ENCODE measurements at places on chromosomes 16 and 17. TPM values are rescaled to one million over a fixed set of nuclear protein-coding genes. Genes with fewer than 3 reads are reported as not detected.

GRCh38 chr17:15886804-15887203, 58.1 kb upstream of the ADORA2B start:
- no peaks in the 10 kb centered on the region for H3K36me3 ChIP-seq
- no peak overlapping the region for H3K27ac ChIP-seq
- no peak for DNase-seq
- H3K4me1 ChIP-seq: peaks cover 34% of the 10 kb centered on the region

DNA sequence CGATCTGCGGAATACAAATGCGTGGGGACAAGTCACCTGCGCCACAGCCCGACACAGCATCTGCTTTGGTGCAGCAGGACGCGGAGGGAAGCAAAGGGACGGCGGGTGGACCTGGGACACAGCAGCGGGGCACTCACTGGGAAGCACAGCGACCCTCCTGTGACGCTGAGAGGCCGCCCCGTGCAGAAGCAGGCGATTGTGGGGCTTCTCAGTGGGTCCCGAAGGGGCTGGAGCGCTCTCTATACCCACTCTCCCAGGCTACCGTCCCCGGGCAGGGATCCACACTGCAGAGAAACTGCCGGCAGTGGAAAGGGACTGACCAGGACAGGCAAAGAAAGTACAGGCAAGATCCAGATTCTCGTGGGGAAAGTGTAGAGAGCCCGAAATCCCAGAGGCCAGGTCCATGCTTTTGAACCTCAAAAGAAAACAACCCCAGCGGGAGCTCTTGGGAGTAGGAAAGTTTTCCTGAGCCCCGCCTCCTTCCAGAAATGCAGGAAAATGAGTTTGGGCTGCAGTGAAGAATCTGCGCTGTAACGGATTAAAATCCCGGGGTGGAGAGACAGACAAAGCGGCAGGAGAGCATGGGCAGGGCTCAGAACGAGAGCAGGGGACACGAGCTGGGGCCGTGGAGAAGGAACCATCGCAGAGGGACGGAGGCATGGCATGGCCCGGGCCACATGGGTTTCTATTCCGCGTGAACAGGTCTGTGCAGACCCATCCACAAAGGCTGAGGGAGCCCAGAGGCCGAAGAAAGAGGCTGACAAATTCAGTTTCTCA, 12.7 kb downstream of the COX4I1 start:
- H3K27me3 ChIP-seq: peaks cover 32% of the 10 kb centered on the region
- no peak overlapping the region for H3K27ac ChIP-seq
- H3K4me1 ChIP-seq: no peaks in the 10 kb centered on the region
- H3K36me3 ChIP-seq: no peaks in the 10 kb centered on the region
- DNase-seq: peak; percentile 69

The IKZF3 gene
- total RNA-seq: not detected

- no peak for DNase-seq
- H3K4me3 ChIP-seq: no peak overlapping the region
- no peaks in the 10 kb centered on the region for H3K27me3 ChIP-seq
- peaks cover 45% of the 10 kb centered on the region for H3K36me3 ChIP-seq
- H3K27ac ChIP-seq: no peak overlapping the region
These were observed 43.7 kb downstream of the CA4 start for GRCh38 chr17:60193482-60193881.

The RGS11 gene
- total RNA-seq: 20.3 TPM

GRCh38 chr16:30000735-30001631, 4.9 kb downstream of the INO80E start:
- H3K36me3 ChIP-seq: peaks cover 3% of the 10 kb centered on the region
- DNase-seq: peak; percentile 90
- no peaks in the 10 kb centered on the region for H3K27me3 ChIP-seq
- H3K27ac ChIP-seq: no peak overlapping the region

DNA sequence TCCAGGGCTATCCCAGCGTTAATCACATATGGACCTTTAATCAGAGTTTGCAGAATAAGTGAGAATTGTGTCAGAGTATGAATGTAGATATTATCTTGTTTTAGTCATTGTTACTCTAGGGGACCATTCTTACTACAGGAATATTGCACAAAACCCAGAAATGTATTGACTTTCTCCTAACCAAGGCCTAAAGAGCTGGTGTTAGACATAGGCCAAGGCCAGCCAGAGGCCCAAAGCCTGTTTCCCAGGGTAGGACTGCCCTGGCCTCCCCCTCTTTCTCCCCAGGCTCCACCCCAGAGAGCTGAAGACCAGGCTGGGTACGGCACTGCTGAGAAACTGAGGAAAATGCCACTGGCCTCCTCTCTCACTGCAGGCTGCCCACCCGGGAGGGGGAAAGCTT, 41.9 kb upstream of the MEOX1 start:
- peaks cover 2% of the 10 kb centered on the region for H3K27me3 ChIP-seq
- no peak overlapping the region for H3K4me3 ChIP-seq
- no peak for DNase-seq
- H3K36me3 ChIP-seq: no peaks in the 10 kb centered on the region

DNA sequence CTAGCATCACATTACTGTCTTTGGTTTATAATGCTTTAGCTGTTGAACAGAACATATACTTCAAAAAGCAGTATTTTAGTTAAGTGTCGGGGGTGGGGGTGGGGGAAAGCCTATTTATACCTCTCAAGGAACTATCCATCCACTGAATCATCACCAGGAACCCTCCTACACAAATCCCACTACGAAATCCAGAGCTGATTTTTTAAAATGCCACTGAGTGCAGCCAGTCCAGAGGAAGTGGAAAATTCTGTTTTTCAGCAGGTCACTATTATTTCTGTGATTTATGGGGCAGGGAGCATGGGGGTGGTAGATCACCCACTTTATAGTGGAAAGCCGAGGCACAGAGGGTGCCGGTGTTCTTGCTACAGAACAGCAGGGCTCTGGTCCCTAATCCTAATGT, 284.1 kb downstream of the SOX9 start:
- DNase-seq: no peak
- peaks cover 7% of the 10 kb centered on the region for H3K36me3 ChIP-seq
- peak overlapping the region; percentile 29 for H3K27ac ChIP-seq
- H3K4me3 ChIP-seq: no peak overlapping the region
- H3K27me3 ChIP-seq: no peaks in the 10 kb centered on the region

The MT1X gene
- 44.7 TPM for total RNA-seq

DNA sequence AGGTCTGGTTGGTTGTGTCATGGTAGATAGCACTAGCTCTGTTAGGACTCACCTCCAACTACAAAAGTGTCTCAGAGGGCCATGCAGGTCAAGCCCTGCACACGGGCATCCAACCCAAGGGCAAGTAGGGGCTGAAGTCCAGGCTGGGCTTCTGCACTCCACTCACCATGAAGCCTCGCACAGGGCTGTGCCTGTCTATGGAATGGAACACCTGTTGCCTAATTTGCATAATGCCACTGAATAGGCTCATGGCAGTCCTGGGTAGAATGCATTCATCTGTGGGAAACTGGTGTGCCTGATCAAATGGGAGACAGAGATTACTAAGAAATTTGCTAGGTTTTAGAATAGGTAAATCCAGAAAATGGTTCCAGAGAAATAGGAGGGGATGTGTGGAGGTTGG, 8.0 kb upstream of the AKAP1 start:
- H3K27me3 ChIP-seq: peaks cover 2% of the 10 kb centered on the region
- H3K4me1 ChIP-seq: peaks cover 5% of the 10 kb centered on the region
- no peak for DNase-seq
- H3K36me3 ChIP-seq: no peaks in the 10 kb centered on the region
- H3K4me3 ChIP-seq: no peak overlapping the region

DNA sequence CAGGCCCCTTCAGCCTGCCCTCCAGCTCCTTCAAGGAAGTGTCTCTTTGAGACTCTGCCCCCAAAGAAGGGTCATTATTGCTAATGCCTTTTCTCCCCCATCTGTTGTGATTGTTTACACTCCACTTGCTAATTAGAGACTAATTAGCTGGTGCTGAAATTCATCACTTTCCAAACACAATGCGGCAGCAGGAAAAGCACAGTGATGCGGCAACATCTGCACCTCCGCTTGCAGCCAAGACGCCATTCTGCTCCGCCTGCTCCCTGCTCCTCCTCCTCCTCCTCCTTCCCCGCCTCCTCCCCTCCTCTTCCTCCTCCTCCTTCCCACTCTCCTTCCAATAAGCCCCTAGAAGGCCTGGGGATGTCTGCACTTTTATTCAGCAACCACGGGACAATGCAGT, 110.5 kb downstream of the SDK2 start:
- H3K27ac ChIP-seq: no peak overlapping the region
- no peaks in the 10 kb centered on the region for H3K27me3 ChIP-seq
- no peaks in the 10 kb centered on the region for H3K36me3 ChIP-seq
- no peak overlapping the region for H3K4me3 ChIP-seq
- peaks cover 31% of the 10 kb centered on the region for H3K4me1 ChIP-seq
- no peak for DNase-seq

DNA sequence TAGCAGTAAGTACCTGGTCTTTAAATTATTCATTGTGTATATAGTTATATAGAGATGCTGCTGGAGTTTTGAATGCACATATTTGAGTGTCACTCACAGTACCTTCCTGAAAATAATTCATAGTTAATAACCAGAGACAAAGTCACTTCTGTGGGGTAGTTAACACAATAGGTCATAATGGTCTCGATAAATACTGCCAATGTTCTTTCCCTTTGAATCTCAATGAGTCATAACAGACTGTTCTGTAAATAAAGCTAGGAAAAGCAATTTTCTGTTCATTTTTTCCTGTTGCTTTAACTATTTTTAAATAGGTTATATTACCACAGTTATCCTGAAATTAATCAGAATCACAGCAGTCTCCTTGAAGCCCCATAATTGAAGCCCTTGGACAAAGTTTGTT, 87.2 kb downstream of the MAP2K4 start:
- peaks cover 26% of the 10 kb centered on the region for H3K4me1 ChIP-seq
- H3K27ac ChIP-seq: no peak overlapping the region
- no peak overlapping the region for H3K4me3 ChIP-seq
- peaks cover 9% of the 10 kb centered on the region for H3K36me3 ChIP-seq
- DNase-seq: no peak

The PRSS8 gene
- not detected for total RNA-seq

- peaks cover 12% of the 10 kb centered on the region for H3K27me3 ChIP-seq
- DNase-seq: no peak
- H3K27ac ChIP-seq: no peak overlapping the region
- no peak overlapping the region for H3K4me3 ChIP-seq
- peaks cover 9% of the 10 kb centered on the region for H3K4me1 ChIP-seq
- no peaks in the 10 kb centered on the region for H3K36me3 ChIP-seq
These were observed 4.6 kb upstream of the MPP2 start for GRCh38 chr17:43911904-43912303.

DNA sequence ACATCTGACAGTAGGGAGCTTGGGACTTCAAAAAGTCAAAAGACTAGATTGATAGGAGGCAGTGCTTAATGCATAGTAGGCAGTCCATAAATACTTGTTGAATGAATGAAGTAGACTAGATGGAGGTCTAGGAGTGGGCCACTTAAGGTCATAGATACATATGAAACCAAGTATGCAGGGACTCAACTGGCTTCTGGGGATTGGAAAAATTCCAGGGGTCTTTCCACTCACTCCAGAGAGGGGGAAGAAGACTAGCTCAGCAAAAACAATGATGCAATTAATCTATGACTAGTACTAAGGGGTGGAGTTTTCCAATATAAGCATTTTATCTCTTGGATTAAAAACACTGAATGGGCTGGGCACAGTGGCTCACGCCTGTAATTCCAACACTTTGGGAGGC, 298.3 kb upstream of the XYLT1 start:
- H3K4me1 ChIP-seq: peaks cover 12% of the 10 kb centered on the region
- DNase-seq: no peak
- no peak overlapping the region for H3K27ac ChIP-seq
- no peak overlapping the region for H3K4me3 ChIP-seq
- H3K36me3 ChIP-seq: no peaks in the 10 kb centered on the region
- no peaks in the 10 kb centered on the region for H3K27me3 ChIP-seq

- DNase-seq: no peak
- H3K4me3 ChIP-seq: no peak overlapping the region
- H3K27me3 ChIP-seq: peaks cover 1% of the 10 kb centered on the region
- no peak overlapping the region for H3K27ac ChIP-seq
- no peaks in the 10 kb centered on the region for H3K4me1 ChIP-seq
These were observed 19.4 kb upstream of the SSTR5 start for GRCh38 chr16:1053121-1053521.

- DNase-seq: no peak
- H3K36me3 ChIP-seq: peaks cover 1% of the 10 kb centered on the region
- peaks cover 13% of the 10 kb centered on the region for H3K4me1 ChIP-seq
- H3K4me3 ChIP-seq: no peak overlapping the region
- H3K27ac ChIP-seq: no peak overlapping the region
These were observed 897 bp downstream of the OMG start for GRCh38 chr17:31296142-31296541.

DNA sequence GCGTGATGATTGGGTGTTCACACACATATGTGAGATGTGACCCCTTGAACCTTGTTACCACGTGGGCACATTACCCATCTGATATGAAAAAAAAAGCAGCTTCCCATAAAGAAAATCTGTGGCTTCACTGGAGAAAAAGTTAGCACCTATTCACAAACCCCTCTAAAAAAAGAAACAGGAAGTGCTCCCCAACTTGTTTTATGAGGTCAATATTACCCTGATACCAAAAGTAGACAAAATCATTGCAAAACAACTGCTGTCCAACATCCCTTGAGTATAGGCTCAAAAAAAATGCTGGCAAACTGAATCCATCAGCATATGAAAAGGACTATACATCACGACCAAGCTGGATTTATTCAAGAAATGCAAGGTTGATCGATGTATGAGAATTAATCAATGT, 99.7 kb upstream of the RBL2 start:
- H3K27ac ChIP-seq: no peak overlapping the region
- H3K4me1 ChIP-seq: peaks cover 22% of the 10 kb centered on the region
- peaks cover 2% of the 10 kb centered on the region for H3K27me3 ChIP-seq
- no peaks in the 10 kb centered on the region for H3K36me3 ChIP-seq
- H3K4me3 ChIP-seq: no peak overlapping the region

The ABCA9 gene
- 0.29 TPM for total RNA-seq

- H3K27me3 ChIP-seq: peaks cover 7% of the 10 kb centered on the region
- no peak overlapping the region for H3K27ac ChIP-seq
- no peaks in the 10 kb centered on the region for H3K36me3 ChIP-seq
- no peak for DNase-seq
These were observed 1.2 kb upstream of the DPH1 start for GRCh38 chr17:2028737-2029136.

- H3K27me3 ChIP-seq: no peaks in the 10 kb centered on the region
- H3K4me1 ChIP-seq: peaks cover 14% of the 10 kb centered on the region
- H3K27ac ChIP-seq: no peak overlapping the region
- DNase-seq: no peak
- no peaks in the 10 kb centered on the region for H3K36me3 ChIP-seq
These were observed 22.6 kb upstream of the HAPSTR1 start for GRCh38 chr16:9068886-9069285.

GRCh38 chr17:49067163-49067562, 65.4 kb upstream of the B4GALNT2 start:
- H3K27ac ChIP-seq: no peak overlapping the region
- H3K4me3 ChIP-seq: no peak overlapping the region
- peaks cover 23% of the 10 kb centered on the region for H3K4me1 ChIP-seq
- no peak for DNase-seq
- H3K36me3 ChIP-seq: no peaks in the 10 kb centered on the region
- H3K27me3 ChIP-seq: no peaks in the 10 kb centered on the region

The PPP1R27 gene
- not detected for total RNA-seq

- no peak for DNase-seq
- H3K27ac ChIP-seq: no peak overlapping the region
- no peak overlapping the region for H3K4me3 ChIP-seq
- no peaks in the 10 kb centered on the region for H3K4me1 ChIP-seq
- H3K27me3 ChIP-seq: peaks cover 7% of the 10 kb centered on the region
These were observed 185.6 kb upstream of the CPHXL start for GRCh38 chr16:75911896-75912295.
